ENCODE measurements at places on chromosomes 3 and 15.

GRCh38 chr3:38460377-38461270 is 6.9 kb downstream of the ACVR2B start:
- no peak for DNase-seq

DNA sequence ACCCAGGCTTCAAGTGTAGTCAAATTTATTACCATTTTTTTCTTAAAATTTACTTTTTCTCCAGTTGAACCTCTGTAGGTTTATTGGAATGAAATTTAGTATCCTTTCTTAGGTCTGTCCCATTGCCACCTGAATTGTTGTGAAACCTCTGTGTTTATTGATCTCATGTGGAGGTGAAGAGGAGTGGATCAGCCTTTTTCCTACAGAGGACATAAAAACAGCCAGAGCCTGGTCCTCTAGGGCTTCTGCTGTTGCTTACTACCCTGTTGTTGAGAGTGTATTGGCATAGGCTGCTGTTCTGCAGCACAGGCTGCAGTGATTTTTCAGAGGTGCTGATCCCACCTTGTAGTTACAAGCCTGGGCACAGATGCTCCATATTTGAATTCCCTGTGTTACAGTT is 44.6 kb downstream of the LRRC28 start:
- DNase-seq, result no peak

DNA sequence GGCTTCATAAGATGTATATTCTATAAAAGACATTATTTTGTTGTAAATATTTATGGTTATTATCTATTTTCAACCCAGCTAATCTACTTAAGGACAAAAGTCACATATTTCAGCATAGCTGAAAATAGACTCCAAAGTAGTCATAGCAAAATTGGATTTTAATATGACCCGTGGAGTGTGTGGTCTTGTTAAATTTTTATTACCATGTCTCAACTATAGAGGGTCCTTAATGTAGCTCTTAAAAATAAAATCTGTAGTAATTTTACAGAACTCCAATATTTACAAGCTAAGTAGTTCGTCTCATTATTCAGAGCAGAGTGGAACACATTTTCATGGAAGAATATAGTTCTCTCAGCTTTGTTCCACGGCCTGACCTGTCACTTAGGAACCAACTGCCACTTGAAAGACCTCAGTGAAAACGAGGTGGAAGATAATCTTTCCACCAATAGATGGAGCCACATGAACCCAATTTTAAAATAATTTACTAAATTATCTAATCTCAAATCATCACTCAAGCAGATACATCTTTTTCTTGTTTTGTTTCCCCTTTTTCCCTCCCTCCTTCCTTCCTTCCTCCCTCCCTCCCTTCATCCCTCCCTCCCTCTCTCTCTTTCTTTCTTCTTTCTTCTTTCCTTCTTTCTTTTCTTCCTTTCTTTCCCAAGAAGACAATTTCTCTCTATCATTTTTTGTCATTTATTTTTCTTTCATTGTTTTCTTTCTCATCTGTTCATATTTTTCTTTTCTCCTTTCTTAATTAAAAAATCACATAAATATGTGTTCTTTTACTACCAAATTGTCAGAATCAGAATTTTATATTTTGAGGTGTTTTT is 97.2 kb downstream of the CLDN1 start:
- DNase-seq, result peak; percentile 32

GRCh38 chr15:94240480-94240879 is 9.1 kb downstream of the MCTP2 start:
- no peak for DNase-seq

- DNase-seq, result no peak
Measured at GRCh38 chr3:147816752-147817151, 407.6 kb downstream of the ZIC1 start.

DNA sequence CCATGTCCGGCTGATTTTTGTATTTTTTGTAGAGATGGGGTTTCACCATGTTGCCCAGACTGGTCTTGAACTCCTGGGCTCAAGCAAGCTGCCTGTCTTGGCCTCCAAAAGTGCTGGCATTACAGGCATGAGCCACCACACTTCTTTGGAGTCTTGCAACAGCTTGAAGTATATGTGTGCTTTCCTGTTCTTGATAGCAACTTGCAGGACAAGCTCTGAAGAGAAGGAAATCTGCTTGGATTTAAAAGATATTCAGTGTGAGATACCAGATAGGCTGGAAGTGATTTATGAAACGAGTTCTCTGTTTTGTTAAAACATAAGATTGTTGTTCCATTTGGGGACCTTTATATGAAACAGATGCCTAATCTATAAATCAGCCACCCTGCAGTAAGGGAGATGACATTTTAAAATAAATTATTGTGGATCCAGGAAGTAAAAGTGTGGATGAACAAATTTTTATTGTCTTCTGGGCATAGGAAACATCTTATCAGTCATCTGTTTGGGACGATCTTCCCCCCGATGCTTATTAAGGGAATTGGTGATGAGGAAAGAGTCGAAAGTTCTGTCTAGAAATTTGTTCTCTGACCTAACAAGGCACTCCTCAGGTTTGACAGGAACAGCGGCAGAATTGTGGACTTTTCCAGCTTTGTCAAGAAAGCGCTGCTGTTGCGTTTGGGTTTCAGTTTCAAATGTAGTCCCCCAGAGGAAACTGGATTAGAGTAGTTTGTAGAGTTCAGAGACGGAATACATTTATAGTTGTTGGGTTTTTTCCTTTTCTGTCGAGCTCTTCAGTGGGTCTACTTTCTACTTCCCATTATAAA is 53.7 kb upstream of the MAGI1 start:
- DNase-seq, result no peak

GRCh38 chr3:11691767-11692531 is 48.2 kb upstream of the VGLL4 start:
- DNase-seq, result no peak

GRCh38 chr3:127011270-127011992 is 28.5 kb downstream of the PLXNA1 start:
- DNase-seq, result no peak

DNA sequence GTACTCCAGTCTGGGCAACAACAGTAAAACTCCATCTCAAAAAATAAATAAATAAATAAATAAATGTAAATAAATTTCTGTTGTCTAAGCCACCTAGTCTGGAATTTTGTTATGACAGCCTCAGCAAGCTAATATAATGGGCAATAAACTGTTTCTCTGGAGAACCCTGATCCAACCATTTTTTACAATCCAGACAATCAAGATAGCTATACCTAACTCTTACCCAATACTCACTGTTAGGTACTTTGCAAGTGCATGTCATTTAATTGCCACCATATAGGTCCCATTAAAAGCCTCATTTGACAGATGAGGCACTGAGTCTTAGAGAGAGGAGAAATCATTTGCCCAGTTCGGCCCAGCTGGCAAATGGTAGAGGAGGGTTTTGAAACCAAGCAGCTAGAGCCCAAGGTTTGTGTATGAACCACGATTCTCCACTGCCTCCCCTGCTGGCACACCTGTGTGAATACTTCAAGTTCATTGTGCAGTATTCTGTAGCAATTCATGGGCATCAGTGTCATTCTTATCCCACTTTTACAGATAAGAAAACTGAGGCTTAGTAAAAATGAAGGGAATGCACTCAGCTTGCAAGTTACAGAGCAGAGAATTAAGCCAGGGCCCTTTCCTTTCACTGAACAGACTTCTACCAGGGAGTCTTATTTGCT is 107.0 kb upstream of the UBE2E1 start:
- no peak for DNase-seq

DNA sequence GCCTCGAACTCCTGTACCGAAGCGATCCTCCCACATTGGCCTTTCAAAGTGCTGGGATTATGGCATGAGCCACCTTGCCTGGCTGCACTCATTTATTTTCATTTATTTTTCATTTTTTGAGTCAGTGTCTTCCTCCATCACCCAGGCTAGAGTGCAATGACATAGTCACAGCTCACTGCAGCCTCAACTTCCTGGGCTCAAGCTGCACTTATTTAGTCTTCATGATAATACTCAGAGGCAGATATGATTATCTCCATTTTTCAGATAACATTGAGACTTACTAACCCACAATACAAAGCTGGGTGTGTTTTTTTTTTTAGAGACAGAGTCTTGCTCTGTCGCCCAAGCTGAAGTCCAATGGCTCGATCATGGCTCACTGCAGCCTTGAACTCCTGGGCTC is 10.0 kb downstream of the PRKCI start:
- DNase-seq, result no peak

DNA sequence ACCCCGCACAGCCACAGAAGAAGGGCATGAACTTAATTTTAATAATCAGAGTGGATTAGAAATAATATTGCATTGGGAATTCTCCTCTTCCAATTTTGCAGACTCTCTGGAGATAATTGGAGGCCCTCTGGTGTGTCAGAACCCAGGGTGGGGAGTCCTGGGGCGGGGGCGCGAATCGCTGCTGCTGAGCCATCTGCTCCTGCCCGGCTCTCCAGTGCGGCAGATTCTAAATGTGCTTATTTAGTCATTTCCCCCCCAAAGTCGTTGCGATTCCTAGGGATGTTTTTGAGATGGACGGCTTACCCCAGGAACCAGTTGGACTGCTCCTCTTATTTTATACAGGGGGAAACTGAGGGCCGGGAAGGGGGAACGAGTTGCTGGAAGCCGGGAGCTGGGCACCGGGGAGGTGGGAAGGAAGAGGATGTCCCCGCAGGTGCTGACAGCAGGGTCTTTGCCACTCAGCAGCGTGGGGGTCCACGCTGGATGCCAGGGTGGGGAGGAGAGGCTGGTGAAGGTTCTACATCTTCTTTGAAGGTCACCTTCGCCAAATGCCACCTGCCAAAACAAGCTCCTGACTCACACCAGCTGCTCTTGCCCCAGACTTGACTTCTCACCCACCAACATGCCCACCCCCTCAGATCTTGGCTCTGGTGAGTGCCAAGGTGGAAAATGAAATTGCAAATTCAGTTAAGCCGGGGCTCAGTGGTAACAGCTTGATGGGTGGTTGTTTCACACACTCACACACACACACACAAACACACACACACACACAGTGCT is 91.3 kb upstream of the PRR23E start:
- DNase-seq, result no peak

- DNase-seq, result no peak
Measured at GRCh38 chr3:14938954-14939353, 8.4 kb upstream of the NR2C2 start.

GRCh38 chr3:111073218-111073617 is 1.6 kb downstream of the NECTIN3 start:
- DNase-seq, result no peak

DNA sequence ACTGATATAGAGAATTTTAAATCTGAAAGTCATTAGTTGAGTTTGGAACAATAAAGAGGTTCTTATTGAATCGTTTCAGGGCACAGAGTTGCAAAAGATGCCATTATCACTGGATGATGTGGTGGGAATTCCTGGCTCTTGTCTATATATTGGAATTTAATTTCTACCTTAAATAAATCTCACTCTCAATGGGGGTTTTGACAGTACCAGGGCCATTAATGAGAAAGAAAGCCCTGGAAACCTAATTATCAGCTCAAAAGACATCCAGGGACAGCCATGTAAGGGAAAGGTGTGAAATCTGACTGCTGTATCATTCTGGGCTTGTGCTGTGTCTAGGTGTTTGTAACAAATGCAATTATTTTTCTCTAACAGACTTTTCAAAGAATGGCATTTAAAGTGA is 285.7 kb downstream of the TBL1XR1 start:
- no peak for DNase-seq

- DNase-seq, result no peak
Measured at GRCh38 chr15:38482572-38482971, 28.6 kb downstream of the FAM98B start.

DNA sequence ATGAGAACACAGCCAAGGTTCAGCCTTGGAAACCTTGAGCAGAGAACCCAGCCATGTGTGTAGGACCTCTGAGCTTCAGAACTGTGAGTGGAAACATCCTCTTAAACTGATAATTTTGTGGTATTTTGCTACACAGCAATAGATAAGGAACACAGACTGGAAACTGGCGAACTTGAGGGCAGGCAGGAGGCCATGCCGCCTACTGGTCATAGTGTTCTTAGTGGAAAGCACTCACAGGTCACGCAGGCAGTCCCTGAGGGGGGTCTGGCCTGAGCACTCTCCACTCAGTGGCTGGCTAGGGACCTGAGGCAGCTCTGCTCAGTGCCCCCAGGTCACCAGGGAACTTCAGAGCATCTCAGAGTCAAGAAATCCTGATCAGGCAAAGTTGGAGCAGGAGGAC is 9.7 kb upstream of the XIRP1 start:
- no peak for DNase-seq

GRCh38 chr15:63809452-63809851 is 24.3 kb downstream of the HERC1 start:
- DNase-seq, result peak; percentile 51

Measured in KBM-7 (cell line).